Activated CD4-positive, CD25-positive, alpha-beta regulatory T cell treated with anti-CD3 and anti-CD28 coated beads, Interleukin-2, amount 50 U/mL, for 24 hours (primary cell): ENCODE measurements at places on chromosomes 3 and 15.

GRCh38 chr3:119333773-119334509, 39.8 kb downstream of the ARHGAP31 start:
- ATAC-seq = no peak

GRCh38 chr3:170751899-170752293, 118.1 kb downstream of the RPL22L1 start:
- no peak for ATAC-seq

- no peak for ATAC-seq
These were observed 43.5 kb downstream of the FMN1 start for GRCh38 chr15:33150971-33151370.

DNA sequence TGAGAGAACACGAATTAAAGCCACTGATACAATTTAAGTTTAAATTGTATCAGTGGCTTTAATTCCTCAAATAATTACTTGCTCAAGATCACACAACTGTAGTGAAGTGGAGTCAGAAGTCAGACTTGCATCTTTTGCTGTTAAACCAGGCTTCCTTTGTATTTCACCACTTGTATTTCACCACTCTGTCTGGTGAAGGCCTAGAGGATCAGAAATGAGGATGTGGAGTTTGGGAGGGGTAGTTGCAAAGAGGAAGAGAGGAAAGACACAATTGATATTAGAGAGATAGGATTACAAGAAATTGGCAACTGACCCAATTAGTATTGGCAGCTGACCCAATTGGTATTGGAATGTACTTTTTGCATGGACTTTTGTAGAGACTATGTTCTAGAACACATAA, 288.1 kb upstream of the GPR149 start:
- no peak for ATAC-seq
